Hindlimb muscle (tissue), 1 donor: ENCODE measurements at places on chromosomes 5 and 9. TPM values are rescaled to one million over a fixed set of nuclear protein-coding genes. Genes with fewer than 3 reads are reported as not detected.

The SLC46A2 gene
- 0.18 TPM for polyA plus RNA-seq

- peak; percentile 52 for DNase-seq
Measured at GRCh38 chr5:134524826-134525682, at the start of gene JADE2. Gene JADE2, plus strand, starts transcription at chr5:134525670. Its CDS starts 10,188 bp downstream, at chr5:134535858.

The NR5A1 gene
- not detected for polyA plus RNA-seq

The SGCD gene
- 82.7 TPM for polyA plus RNA-seq

- no peak for DNase-seq
Measured at GRCh38 chr9:105282870-105283621, 38.6 kb downstream of the SLC44A1 start.

DNA sequence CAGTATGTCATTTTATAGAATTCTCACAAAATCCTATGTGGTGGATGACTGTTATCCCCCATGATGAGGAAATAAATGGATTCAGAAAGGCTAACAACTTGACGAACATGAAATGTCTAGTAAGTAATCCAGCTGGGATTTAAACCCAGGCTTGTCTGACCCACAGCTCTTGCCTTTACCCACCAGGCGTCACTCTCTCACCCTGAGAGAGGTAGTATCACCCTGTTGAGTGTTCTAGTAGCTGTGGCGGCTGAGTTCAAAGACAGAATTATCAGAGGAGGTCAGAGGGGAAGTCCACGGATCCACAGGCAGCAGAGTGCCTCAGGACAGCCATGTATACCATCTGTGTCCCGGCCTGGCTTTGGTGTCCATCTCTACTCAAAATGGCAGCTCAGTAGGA, 113.8 kb downstream of the ZNF462 start:
- DNase-seq = no peak

The SIMC1 gene
- polyA plus RNA-seq = 14.9 TPM
